ENCODE measurements at places on chromosomes 16 and 17.

DNA sequence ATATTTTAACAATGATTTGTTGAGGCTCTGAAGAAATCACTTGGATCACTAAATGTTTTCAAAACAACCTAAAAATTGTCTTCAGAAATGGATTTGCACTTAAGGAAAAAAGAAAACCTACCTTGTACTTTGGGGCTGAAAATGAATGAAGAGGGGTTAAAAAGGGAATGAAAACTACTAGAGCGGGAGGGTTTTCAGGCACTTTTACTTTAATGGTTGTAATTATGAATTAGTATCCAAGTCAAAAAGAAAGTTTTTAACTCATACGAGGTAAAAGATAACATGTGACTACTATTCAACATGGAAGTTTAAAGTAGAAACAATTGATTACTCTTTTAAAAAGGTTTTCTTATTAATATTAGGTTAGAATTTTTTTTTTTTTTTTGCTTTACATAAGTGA lies 5.1 kb downstream of the IGF2BP1 start:
- DNase-seq = no peak

DNA sequence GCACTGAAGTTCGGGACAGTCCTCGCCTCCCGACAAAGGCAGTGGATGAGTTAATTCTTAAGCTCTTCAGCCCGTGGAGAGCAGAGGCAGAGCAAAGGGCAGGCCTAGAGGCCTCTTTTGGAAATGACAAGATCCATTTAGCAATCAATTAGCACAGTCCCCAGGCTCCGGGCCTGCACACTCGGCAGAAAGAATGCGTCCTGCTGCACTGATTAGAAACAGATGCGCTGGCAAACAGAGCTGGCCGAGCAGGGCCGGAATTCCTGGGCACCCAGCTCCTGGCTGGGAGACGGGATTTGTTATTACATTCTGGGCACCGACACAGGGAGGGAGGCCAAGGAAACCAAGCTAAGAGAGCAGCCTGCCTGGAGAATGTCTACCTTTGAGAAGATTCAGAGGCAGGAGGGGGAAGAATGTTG lies 162.9 kb downstream of the COPRS start:
- DNase-seq = peak; percentile 83

DNA sequence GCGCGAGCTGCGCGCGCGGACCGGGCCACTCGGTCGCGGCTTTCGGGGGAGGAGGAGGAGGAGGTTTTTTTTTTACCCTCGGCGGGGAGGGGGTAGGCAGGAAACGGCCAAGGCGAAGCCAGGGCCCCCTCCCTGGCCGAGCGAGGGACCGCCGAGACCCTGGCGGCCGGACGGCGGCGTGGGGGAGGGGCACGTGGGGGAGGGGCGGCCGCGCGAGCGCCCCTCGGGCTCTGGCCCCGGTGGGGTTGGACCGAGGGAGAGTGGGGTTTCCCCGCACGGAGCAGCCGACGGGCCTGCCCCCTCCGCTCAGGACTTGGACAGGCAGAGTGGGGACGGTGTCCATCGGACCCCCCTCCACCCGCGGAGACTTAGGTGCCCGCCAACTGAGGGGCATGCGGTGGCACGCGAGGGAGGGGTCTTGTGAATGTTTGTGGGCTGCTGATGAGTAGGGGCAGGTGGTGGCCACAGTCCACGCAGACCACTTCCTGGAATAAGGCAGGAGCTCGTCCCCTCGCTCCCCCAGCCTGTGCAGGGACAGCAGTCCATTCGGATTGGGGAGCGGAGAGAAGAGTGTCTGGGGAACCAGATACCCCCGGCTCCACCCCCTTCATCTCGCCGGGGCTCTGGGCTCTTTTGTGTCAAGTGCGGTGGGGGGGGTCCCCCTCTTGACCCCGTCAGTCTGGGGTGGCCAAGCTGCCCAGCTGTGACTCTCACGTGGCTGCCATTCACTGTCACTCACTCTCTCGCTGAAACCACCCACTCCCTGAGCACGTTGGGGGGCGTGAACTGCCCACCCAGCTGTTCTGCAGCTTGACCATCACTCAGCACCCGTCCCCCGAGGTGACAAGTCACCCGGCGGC lies 3.0 kb upstream of the CHD3 start:
- DNase-seq = peak; percentile 60

GRCh38 chr17:72624652-72625051 lies 467.8 kb downstream of the SLC39A11 start:
- DNase-seq = no peak

Measured in A172 (cell line).